HTR-8/SVneo (cell line): ENCODE measurements at places on chromosomes 11 and 22.

DNA sequence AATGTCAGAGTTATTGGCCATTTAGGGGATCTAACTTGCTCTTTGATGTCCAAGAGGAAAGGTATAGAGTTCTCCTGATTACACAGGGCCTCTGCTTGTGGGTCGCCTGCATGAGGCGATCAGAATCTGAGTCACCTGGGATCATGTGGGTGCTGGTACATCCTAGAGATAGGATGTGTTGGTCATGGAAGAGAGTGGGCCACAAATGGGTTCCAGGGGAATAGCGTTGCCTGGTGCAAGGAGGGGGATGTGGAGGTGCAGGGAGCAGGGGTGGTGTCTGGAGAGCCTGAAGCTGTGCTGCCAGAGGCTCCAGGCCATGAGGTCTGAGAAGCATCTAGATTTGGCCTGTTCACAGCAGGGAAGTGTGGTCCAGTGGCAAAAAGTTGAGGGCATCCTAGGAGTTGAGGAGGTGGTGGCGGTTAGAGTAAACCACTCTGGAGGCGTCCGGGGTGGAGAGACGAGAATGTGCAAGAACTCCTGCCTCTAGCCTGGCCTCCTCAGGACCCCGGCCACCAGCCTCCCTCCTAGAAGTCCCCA is 92.8 kb downstream of the MED15 start:
- no peak for DNase-seq

DNA sequence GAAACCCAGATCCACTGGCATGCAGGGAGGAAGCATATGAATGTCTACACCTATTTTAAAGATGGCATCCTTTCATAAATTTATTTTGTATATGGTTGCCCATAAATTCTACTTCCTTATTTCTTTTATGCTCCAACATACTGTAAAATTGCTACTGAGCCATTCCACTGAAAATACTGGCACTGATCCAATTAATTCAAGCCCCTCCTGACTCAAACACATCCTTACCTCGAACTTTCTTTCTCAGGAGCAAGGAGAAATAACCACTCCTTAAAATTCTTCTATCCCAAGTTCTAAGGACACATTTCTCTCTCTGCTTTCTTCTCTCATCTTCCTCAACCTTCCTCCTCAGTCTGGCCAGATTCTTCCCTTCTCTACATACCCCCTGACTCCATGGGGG is 5.5 kb upstream of the NXF1 start:
- no peak for DNase-seq

- DNase-seq = no peak
Observed at GRCh38 chr11:48043991-48044512, 63.7 kb downstream of the PTPRJ start.

DNA sequence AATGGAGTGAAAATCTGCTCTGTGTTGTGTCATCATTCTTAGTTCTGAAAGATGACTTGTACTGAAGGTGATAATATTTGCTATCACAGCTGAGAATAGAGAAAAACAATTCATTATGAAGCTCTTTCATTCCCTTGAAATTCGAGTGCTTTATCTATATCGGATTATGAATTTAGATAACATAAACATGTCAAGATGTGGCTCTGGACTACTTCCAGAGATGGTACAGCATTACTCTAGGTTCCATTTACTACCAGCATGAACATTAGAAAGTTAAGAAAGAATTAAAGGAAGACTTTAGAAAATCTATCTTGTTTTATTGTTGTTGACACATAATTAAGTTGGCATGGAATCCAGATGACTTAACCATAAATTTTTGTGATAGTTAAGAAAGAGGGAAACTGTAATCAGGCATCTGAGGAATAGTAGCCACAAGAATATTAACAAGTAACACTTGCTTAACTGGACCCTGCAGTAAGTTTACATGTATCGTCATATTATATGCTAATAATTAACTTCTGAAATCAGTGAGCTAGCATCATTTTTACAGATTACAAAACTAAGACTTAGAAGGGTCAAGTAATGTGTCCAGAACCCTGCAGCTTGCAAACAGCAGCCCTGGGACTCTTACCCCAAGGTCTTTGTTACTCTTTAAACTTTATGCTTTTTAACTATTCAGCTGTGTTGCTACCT is 182.6 kb downstream of the DDX10 start:
- DNase-seq = no peak

GRCh38 chr11:134544095-134544815 is 132.2 kb upstream of the B3GAT1 start:
- DNase-seq = no peak

GRCh38 chr22:22508274-22509176 is at the start of gene ZNF280B:
Gene ZNF280B, minus strand, starts transcription at chr22:22508742. Its CDS starts 19,344 bp downstream, at chr22:22489398.
- DNase-seq = peak; percentile 74

DNA sequence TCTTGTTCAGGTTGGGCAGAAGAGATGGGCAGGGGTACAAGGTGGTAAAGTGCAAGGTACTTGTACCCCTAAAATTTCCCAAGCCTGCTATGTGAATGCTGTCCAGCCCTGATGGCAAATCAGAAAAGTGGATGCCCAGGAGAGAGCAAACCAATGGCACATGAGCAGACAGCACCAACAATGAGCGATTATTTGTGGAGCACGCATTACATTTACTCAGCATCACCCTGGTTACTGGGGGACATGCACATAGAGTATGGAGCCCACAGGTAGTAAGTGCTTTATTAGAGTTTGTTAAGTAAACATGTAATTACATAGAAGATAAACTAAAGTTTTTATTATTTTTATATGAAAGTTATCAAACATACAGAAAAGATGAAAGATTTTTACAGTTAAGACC is 165.7 kb downstream of the NTM start:
- no peak for DNase-seq

- peak; percentile 64 for DNase-seq
Observed at GRCh38 chr11:88103337-88104206, 71.7 kb downstream of the RAB38 start.

DNA sequence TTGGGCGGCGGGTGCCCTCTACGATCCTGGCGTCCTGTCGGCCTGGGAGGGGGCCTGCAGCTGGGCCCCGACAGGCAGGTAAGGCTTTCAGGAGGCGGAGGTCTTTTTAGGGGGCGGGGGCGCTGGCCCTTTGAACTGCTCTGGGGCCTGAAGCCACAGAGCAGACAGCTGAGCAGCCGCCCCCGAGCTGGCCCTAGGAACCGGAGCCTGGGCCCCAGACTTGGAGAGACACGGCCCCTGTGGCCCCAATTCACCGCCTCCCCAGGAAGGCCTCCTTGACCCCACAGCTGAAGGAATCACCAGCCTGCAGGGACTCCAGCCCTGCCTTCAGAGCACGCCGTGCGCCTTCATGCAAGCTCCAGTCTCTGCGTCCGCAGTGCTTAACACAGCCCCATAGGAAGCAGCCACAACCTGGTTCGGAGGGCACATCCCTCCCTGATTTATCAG is 618 bp upstream of the CERK start:
- DNase-seq = no peak

DNA sequence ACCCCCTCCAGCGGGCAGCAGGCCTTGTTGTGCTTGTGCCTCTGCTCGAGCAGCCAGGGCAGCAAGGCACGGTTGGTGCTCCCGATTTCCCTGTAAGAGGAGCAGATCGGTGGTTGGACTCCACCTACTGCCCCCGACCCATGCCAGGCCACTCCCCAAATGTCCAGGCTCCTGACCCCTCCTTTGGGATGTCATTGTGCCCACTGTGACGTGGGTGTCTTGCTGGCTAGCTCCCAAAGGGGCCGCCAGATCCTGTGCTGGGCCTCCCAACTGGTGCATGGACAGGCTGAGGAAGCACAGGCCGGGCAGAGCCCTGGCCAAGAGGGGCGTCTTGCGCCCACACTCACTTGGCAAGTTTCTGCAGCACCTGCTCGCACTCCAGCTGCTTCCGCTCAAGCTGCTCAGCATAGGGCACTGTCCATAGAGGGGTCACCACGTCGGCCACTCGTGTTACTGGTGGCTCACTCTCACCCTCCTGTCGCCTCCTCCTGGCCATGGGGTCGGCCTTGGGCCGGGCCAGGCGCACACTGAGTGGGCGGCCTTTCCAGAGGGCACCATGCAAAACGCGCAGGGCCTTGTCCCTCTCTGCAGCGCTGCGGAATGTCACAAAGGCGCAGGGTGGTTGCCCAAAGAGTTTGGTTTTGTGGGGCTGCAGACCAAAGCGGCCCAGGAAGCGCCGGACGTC is at the start of gene RANBP1:
Gene RANBP1, plus strand, starts transcription at position 414 of the 685 bp plus-strand sequence. Its CDS starts 81 bp downstream, at position 495.
- no peak for DNase-seq

DNA sequence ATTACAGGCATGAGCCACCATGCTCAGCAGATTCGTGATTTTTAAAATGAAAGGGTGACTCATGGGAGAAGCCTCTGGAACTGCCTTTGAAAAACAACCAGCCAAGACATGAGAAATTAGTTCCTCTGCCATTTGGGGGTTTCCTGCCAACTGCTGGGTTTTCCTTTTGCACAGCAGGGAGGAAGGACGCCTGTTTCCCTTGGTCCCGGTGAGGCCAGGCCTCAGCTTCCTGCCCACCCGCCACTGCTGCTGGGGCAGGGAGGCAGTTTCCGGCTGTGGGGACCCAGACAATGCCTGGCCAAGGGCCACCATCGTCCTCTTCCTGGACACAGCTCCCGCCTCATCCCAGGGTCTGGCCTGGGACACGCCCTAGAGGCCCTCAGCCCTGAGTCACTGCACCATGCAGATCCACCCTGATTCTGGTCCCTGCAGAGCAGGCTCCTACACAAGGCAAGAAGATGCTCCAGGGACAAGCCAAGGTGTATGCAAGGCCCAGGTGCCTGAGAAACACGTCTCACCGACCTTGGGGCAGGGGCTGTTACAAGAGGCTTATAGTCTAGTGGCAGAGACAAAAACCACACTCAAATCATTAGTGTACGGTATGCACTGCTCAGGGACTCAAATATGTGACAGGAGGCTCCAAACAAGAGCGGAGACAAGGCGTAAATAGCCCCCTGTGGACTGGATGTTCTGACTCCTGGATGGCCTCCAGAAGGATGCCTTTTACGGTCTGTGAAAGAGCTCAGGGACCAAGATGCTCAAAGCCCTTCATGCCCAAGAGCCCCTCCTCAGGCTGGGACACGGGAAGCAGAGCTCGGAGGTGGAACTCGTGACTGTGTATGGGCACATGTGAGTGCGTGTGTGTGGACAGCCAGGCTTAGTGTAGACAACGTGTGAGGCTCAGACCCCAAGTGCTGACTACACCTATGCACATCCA is 10.0 kb downstream of the PPM1F start:
- peak; percentile 58 for DNase-seq

- no peak for DNase-seq
Observed at GRCh38 chr11:13108416-13108815, 99.3 kb downstream of the RASSF10 start.

DNA sequence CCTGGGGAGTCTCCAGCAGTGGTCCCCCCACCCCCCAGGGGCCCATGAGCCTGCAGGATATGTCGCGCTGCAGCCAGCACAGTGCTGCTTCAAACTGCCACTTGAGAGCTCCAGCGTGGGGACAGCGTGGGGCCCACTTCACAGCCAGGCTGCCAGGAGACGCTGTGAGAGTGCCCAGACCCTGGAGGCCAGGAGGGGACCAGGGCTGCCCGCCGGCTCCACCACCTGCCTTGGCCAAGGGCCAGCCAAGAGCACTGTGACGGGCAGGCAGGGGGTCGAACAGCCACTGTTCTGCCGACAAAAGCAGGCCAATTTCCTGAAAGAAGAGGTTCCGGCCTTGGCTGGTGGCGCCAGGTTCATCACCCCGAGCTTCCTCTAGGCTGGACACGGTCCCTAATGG is 60.2 kb downstream of the FLRT1 start:
- DNase-seq = no peak
